ENCODE measurements at places on chromosomes 16 and 17. TPM values are rescaled to one million over a fixed set of nuclear protein-coding genes. Genes with fewer than 3 reads are reported as not detected.

The JUP gene
- total RNA-seq: 98.6 TPM

The MMP15 gene
- total RNA-seq: 42.2 TPM

The TMEM170A gene
- 52.8 TPM for total RNA-seq

The RPL26 gene
- 1,963 TPM for total RNA-seq

The PPL gene
- total RNA-seq: 28.8 TPM

All from H1 (cell line).